AML-193 (cell line): ENCODE measurements at places on chromosomes 2 and 18.

DNA sequence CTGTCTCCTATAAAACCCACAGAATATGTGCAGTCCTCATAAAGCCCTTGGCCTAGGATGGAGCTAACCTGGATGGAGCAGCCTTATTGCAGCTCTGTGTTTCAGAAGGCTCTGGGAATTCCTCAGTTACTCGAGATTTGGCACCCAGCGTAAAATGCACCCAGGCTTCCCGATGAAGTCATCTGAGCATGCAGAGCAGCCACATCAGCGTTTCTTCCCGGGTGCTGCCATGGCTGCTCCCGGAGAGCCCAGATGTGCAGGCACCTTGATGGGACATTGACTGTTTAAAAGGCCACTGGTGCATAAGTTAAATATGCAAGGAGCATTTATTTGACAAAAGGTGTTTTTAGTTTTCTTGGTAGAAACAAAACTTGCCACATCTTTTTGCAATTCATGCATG is 115.2 kb downstream of the MBP start:
- DNase-seq: no peak

DNA sequence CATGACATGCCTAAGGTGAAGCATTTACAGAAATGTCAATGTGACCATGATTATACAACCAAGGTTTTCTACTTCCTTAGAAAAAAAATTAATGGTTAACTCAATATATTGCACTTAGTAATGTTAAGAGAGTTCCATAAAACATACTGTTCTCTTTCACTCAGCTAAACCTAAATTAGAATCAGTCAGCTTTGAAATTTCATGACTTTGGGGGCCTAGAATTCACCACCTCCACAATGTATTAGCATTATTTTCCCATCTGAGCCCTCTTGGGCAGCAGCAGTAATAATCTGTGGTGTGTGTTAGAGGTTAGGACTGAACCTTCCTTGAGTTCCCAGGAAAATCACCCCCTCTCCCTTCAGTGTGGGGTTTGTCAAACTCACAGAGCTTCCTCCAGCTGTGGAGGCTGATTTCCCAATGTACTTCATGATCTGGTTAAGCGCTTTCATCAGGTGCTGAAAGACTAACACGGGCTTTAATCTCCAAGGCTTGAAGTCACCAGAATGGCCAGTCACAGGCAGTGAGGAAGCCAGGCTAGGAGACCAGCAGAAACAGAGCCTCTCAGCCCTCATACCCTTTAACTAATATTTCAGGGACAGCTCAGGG is 7.1 kb upstream of the UPP2 start:
- DNase-seq: no peak

DNA sequence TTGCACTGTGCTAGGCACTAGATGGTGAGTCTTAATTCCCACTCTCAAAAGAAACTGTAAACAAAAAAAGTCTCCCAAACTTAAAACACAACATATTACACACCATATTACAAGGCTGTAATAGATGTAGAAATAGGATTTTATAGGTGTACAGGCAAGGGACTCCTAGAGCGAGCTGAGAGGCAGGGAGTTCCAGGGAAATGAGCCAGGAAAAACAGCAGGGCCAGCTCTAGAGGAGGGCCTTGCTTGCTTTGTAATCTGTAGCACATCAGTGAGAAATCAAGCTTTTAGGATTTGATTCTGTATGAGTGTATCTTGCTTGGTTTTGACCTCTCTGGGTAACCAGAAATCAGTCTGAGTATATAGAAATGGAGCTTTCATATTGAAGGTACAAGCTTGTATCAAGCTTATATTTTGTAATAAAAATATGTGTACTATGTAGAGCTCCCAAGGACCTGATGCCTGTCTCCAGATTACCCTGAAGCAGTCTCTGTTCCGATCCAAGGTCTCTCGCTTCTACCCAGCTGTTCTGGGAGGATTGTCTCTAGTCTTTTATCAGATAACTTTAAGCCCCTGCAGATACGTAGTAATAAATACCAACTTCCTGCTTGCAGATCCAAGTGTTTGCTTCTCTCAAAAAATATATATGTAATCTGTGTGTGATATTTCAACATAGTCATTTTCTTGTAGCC is 73.0 kb downstream of the MYO1B start:
- DNase-seq: peak; percentile 51

DNA sequence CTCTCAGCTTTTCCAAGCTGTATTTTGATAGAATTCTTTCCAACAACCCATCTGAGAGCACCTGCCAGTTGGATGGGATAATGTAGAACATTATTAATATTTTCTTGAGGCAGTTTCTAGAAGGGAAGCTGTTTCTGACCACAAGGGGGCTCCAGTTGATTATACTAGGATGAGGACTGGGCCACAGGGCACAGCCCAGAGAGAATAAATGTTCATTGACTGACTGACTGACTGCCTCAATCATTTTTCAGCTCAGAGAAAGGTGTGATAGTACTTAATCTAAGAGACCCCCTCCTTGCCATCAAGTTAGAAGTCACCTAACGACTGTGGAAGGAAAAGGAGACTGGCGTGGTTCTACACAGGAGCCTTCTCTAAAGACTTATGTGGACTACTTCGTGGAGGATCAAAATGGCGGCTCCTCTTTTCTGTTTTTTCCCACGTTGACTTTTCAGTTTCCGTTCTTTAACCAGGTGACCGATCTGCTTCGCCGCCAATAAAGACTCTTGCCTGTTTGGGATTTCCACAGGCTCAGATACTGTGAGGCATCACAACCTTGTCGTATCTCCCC is 31.9 kb upstream of the CREG2 start:
- DNase-seq: peak; percentile 39

- DNase-seq: no peak
Observed at GRCh38 chr18:68840554-68841263, 42.8 kb downstream of the CCDC102B start.

DNA sequence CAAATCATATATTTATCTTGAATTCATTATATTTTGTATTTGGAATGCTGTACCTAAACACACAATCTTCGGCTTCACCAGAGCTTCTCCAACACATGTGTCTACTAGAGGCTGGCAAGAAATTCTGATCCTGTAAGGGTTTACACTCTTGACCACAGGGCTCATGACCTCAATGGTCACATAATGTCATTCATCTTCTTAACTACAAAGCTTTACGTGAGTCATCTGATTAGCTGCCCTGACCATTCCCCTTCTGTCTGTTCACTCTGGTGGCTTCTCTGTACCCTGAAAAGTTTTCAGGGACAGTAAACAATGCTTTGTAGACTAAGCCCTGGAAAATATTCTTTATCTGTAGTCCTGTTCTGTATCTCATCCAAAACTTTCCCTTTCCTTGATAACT is 423.9 kb downstream of the CMPK2 start:
- no peak for DNase-seq

GRCh38 chr18:34806527-34806926 is 96.4 kb downstream of the DTNA start:
- no peak for DNase-seq

DNA sequence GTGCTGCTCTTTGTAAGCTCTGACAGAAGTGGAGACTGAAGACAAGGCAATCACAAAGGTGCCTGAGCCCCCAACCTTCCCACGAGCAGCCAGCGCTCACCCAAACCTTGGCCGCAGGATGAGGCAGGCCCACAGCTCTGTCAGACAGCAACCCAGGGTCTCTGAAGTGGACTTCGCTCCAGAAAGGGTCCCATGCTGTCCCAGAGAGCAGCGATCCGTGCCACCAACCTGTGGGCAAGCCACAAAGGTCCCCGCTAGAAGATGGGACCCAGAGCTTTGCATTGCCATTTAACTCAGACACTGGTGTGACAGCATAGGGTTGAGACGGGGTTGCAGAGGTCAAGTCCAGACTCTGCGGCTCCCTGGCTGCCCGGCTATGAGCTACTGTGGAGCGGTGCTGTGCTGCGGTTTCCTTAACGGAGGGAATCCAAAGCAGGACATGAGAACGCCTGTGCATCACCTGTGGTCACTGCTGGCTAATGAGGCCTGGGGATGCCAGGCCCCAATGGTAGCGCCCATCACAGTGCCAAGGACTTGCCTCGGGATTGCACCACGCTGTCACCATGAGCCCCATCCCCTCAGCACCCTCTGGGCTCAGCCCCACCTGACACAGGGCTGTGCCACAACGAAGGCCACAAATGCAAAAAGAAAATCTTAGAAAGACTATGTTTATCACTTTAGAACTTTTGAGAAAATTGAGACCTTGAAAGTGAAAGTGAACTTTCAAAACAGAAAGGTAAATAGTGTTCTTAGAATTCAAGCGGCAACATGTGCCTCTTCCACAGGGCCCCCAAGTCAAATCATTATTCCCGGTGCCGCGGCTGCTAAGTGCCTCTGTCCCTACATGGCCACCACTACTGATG is 103.4 kb downstream of the HDAC4 start:
- DNase-seq: no peak

- DNase-seq: peak; percentile 82
Observed at GRCh38 chr2:169090133-169090820, 20.9 kb downstream of the DHRS9 start.

GRCh38 chr2:204974487-204974886 is 429.2 kb downstream of the PARD3B start:
- DNase-seq: no peak

- DNase-seq: no peak
Observed at GRCh38 chr2:42523341-42523740, 29.6 kb upstream of the KCNG3 start.

DNA sequence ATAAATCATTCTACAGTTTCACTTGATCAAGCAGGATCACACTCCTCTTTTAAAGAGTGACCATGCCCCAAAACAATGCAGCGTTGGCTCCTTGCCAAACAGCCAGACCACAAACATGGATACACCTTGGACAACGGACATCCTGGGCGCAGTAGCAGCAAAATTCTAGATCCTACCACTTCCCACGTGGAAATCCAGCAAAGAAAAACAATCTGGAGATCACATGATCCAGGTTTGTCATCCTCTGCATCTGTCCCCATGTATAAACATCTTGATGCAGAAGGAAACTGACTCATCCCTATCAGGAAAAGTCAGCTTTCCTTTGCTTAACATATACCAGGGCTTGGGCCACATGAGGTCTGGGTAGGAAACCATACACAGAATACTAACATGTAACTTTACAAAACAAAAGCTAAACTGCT is 53.1 kb downstream of the ZNF521 start:
- DNase-seq: no peak

DNA sequence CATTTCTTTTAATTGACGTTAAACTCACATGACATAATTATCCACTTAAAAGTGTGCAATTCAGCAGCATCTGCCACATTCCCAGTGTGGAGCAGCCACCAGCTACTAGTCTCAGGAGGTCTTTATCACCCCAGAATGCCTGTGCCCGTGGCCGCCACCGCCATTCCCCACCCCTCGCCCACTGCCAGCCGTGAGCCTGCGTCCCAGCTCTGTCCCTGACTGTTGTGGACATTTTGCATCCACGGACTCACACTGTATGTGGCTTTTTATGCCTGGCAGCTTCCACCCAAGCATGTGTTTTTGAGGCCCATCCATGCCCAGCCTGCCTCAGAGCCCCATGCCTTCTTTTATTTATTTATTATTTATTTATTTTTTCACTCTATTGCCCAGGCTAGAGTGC is 9.2 kb downstream of the BOK start:
- no peak for DNase-seq

- no peak for DNase-seq
Observed at GRCh38 chr2:55033076-55033742, 17.0 kb downstream of the RTN4 start.

DNA sequence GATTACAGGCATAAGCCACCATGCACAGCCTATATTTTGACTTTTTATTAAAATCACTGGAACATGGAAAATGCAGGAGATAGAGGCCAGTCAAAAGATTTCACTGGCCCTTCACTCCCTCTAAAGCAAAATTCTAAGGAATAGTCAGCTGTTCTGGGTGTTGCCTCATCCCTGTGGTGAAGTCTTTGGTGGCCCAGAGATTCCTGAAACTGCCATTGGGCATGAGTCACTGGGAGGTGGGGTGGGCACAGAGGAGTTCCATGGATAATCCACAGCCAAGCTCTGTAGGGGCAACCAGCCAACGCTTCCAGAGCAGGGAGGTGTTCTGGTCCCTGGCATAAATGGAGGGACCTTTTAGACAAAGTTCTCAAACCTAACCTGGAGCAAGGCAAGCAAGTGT is 89.7 kb upstream of the TTC39C start:
- no peak for DNase-seq

DNA sequence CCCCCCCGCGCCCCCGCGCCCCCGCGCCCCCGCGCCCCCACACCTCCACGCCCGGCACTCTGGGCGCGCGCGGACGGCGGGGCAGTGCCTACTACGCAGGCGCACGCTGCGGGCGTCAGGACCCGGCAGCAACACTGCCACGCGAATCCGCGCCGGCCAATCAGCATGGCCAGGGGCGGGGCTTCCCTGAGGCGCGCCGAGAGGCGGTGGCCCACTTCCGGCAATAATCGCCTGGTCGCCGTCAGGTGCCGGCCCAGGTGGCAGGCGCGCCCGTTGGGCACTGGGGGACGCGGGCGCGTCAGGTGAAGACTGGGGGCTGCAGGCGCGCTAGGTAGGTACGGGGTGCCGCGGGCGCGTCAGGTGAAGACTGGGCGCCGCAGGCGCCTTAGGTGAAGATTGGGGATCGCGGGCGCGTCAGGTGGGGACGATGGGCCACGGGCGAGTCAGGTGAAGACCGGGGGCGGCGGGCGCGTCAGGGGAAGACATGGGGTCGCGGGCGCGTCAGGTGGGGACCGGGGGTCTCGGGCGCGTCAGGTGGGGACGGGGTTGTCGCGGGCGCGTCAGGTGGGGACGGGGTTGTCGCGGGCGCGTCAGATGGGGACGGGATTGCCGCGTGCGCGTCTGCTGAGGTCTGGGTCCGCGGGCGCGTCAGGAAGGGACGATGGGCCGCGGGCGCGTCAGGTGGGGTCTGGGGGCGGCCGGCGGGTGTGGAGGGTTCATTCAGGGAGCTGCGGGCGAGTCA is 219.1 kb downstream of the RTP5 start:
- peak; percentile 70 for DNase-seq

- DNase-seq: peak; percentile 26
Observed at GRCh38 chr2:172200495-172201085, 97.9 kb upstream of the DLX2 start.

GRCh38 chr2:233993461-233993860 is 57.0 kb upstream of the SPP2 start:
- no peak for DNase-seq

DNA sequence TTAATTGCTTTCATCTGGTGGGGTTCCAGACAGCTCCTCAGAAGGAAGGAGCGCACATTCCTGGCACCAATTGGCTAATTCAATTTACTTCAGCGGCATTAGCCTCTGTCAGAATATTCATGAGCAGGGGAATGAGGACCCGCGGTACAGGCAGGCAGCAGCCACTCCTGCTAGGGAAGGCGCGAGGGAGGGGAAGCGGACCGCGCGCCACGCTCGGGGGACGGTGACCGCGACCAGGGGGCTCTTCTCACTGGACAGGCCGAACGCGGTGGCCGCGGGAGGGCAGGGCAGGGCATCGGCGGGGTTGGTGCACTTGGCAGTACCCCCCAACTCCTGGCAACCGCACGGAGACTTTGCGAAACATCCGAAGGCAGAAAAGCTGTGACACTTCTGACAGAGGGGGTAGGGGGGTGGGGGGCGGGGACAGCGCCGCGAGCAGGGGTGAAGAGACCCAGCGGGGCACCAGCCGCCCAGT is at the start of gene CDH20:
TSS of gene CDH20 (plus strand) at position 160 of the 475 bp plus-strand sequence.
- DNase-seq: no peak

- no peak for DNase-seq
Observed at GRCh38 chr2:143948710-143949109, 571.2 kb downstream of the ZEB2 start.
